ENCODE measurements at places on chromosomes 7 and 10.

DNA sequence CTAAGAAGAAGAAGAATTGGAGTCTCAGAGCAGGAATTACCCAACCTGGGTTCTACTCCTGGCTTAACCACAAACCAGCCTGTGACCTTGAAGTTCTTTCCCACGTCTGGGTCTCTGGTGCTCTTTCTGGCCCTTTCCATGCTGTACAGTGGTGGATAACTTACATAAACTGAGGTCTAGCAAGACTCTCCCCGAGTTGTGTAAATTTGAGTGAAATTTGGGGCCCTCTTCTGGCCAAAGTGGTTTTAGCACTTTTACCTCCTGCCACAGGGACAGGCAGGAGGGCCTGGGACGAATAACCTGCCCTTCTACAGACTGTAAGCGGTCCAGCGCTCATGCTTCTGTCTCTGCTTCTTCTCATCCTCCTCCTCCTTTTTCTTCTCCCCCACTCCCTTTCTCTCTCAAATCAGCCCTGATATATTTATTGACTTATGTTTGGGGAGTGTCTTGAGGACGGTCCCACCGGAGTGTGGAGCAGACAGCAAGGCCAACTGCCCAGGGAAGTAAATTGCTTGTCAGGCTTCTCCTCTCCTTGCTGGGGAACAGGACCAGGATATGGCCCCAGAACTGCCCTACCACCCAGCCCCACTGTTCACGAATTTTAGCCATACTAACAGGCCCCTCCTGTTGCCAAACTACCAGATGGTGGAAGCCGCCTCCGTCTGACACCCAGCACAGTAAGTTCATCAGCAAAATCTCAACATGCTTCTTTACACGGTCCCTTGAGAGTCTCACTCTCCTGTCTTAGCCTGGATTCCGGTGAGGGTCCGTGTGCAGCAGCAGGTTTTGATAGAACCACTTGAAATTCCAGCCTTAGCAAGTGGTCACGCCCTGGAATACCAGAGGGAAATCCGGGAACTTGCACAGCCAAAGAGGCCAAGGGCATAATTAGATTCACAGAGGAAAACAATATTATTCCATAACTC is 4.0 kb upstream of the SH3PXD2A start:
- DNase-seq: peak; percentile 53

- DNase-seq: no peak
These were observed 18.0 kb downstream of the GSTO2 start for GRCh38 chr10:104286939-104287338.

DNA sequence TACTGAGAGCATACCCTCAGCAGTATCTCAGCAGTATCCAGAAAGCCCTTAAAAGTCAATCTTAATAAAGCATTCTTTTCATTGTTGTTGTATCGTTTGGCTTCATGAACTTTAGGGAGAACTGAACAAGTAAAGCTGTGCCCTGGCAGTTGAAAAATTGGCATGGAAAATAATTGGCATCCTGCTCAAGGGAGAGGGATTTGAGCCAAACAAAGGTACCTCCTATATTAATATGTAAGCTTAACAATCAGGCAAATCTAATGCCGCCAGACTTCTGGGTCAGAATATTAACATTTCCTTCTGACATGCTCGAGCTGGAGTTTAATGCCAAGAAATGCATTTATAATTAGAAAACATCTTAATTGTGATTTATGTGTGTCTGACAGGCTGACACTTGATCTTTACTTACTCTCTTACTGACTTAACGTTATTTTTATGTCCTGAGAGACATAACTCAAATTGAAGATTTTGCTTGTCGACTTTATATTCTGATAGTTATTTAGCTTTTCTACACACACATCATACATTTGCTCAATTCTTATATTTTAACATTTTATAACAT is 42.1 kb upstream of the PCDH15 start:
- no peak for DNase-seq

- DNase-seq: no peak
These were observed 7.0 kb upstream of the MUC17 start for GRCh38 chr7:101012931-101013330.

GRCh38 chr10:49612513-49613164 is 1.2 kb upstream of the CHAT start:
- DNase-seq: no peak

- no peak for DNase-seq
These were observed 285.4 kb upstream of the MKI67 start for GRCh38 chr10:128411643-128412042.

- no peak for DNase-seq
These were observed 55.2 kb upstream of the RAB18 start for GRCh38 chr10:27448921-27449320.

- DNase-seq: no peak
These were observed 72.7 kb upstream of the ARID5B start for GRCh38 chr10:61828788-61829187.

GRCh38 chr7:85103357-85103756 is 83.5 kb downstream of the SEMA3D start:
- no peak for DNase-seq
